ENCODE measurements at places on chromosomes 1 and 21. TPM values are rescaled to one million over a fixed set of nuclear protein-coding genes. Genes with fewer than 3 reads are reported as not detected.

NEK2 gene
- 11.1 TPM for polyA plus RNA-seq

TMPRSS15 gene
- polyA plus RNA-seq: 0.01 TPM

SH2D5 gene
- 0.22 TPM for polyA plus RNA-seq

BRDT gene
- polyA plus RNA-seq: not detected

MCOLN3 gene
- 181 TPM for polyA plus RNA-seq

HFM1 gene
- polyA plus RNA-seq: 1.5 TPM

HES5 gene
- 0.31 TPM for polyA plus RNA-seq

CSMD2 gene
- polyA plus RNA-seq: 0.36 TPM

GBP6 gene
- polyA plus RNA-seq: 0.04 TPM

RNU1-4 gene
- 3.2 TPM for polyA plus RNA-seq

TMEM82 gene
- polyA plus RNA-seq: 15.6 TPM

NKAIN1 gene
- polyA plus RNA-seq: 2.7 TPM

CNIH3 gene
- 2.1 TPM for polyA plus RNA-seq

LRRC3 gene
- 18.8 TPM for polyA plus RNA-seq

KCNN3 gene
- 4.7 TPM for polyA plus RNA-seq

NPHS2 gene
- polyA plus RNA-seq: not detected

CCDC17 gene
- polyA plus RNA-seq: 0.88 TPM

TRIM67 gene
- polyA plus RNA-seq: 1.1 TPM

TNNI3K gene
- polyA plus RNA-seq: 1.1 TPM

LCE3E gene
- not detected for polyA plus RNA-seq

HSF2BP gene
- polyA plus RNA-seq: 0.66 TPM

PDZK1IP1 gene
- 14.6 TPM for polyA plus RNA-seq

TCHH gene
- 0.22 TPM for polyA plus RNA-seq

SNRNP40 gene
- 45.9 TPM for polyA plus RNA-seq

PIK3C2B gene
- 26.3 TPM for polyA plus RNA-seq

TCEA3 gene
- 29.4 TPM for polyA plus RNA-seq

FCAMR gene
- 5.3 TPM for polyA plus RNA-seq

PERM1 gene
- 0.22 TPM for polyA plus RNA-seq

C1orf87 gene
- polyA plus RNA-seq: not detected

DUSP23 gene
- 40.0 TPM for polyA plus RNA-seq

PRR9 gene
- 0.06 TPM for polyA plus RNA-seq

CFHR2 gene
- polyA plus RNA-seq: not detected

RHD gene
- polyA plus RNA-seq: 1.5 TPM

OR2T10 gene
- polyA plus RNA-seq: not detected

PDC gene
- 0.25 TPM for polyA plus RNA-seq

OTUD3 gene
- 27.7 TPM for polyA plus RNA-seq

PDZK1 gene
- 62.3 TPM for polyA plus RNA-seq

PODN gene
- polyA plus RNA-seq: 7.6 TPM

UBL4B gene
- polyA plus RNA-seq: not detected

ABCA4 gene
- 5.3 TPM for polyA plus RNA-seq

LRRC71 gene
- polyA plus RNA-seq: 0.28 TPM

MNDA gene
- 3.6 TPM for polyA plus RNA-seq

KCNJ10 gene
- 0.52 TPM for polyA plus RNA-seq

PGLYRP4 gene
- 0.31 TPM for polyA plus RNA-seq

FAM72D gene
- polyA plus RNA-seq: 1.2 TPM

GPR137B gene
- 7.6 TPM for polyA plus RNA-seq

NGF gene
- polyA plus RNA-seq: 1.4 TPM

SMCP gene
- polyA plus RNA-seq: not detected

CYYR1 gene
- 6.4 TPM for polyA plus RNA-seq

KRTAP7-1 gene
- not detected for polyA plus RNA-seq

SERTAD4 gene
- 2.2 TPM for polyA plus RNA-seq

NHLH1 gene
- polyA plus RNA-seq: 0.19 TPM

LEFTY2 gene
- polyA plus RNA-seq: 0.25 TPM

TMEM269 gene
- polyA plus RNA-seq: 0.10 TPM

PRXL2B gene
- polyA plus RNA-seq: 120 TPM

ILDR2 gene
- 1.7 TPM for polyA plus RNA-seq
